Amygdala (tissue), 56 donors: ENCODE measurements at places on chromosomes 12 and 14.

- no peak for DNase-seq
These were observed 60.9 kb downstream of the MYF5 start for GRCh38 chr12:80777587-80777986.

DNA sequence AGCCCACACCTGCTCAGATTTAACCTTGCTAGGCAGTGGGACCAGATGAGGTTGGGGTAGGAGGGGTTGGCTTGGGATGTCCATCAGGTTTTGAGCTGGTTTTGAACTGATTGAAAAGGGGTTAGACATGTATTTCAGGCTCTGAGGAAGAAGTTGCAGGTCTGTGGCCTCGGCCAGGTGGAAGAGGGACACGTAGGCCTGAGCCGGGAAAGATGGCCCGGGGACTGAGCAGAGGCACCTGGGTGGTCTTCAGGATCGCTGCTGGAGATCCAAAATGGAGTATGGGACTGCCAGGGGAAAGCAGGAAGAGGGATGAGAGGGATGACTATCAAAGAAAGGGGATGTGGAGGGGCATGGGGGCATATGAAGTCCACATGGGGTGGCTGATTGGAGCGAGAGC is 7.6 kb downstream of the NYNRIN start:
- no peak for DNase-seq

DNA sequence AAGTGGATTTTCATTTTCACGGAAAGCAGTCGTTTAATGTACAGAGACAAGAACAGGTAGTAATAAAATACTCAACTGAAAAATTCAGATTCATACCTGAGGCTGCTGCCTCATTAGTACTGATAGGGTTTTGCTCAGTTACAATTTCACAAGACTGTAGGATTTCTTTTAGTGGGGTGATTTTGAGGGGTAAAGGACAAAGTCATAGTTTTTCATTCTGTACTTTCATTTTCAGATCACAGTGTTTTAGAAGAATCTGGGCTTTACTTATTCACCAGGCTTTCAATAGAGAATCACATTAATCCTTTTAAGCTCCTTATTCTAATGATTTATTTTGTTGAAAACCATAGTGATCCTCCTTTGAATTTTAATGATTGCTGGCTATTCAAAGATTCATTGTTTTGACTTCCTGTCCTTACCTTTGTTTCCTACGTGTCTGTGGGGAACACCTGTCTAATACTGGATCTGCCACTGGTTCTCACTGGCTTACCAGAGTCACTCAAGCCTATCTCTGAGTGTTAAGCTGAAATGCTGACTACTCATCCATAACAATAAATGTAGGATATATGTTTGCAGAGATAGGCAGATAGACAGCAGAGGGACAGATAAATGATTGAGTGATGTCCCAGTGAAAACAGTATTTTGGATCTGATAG is 243.8 kb upstream of the NPAS3 start:
- no peak for DNase-seq

DNA sequence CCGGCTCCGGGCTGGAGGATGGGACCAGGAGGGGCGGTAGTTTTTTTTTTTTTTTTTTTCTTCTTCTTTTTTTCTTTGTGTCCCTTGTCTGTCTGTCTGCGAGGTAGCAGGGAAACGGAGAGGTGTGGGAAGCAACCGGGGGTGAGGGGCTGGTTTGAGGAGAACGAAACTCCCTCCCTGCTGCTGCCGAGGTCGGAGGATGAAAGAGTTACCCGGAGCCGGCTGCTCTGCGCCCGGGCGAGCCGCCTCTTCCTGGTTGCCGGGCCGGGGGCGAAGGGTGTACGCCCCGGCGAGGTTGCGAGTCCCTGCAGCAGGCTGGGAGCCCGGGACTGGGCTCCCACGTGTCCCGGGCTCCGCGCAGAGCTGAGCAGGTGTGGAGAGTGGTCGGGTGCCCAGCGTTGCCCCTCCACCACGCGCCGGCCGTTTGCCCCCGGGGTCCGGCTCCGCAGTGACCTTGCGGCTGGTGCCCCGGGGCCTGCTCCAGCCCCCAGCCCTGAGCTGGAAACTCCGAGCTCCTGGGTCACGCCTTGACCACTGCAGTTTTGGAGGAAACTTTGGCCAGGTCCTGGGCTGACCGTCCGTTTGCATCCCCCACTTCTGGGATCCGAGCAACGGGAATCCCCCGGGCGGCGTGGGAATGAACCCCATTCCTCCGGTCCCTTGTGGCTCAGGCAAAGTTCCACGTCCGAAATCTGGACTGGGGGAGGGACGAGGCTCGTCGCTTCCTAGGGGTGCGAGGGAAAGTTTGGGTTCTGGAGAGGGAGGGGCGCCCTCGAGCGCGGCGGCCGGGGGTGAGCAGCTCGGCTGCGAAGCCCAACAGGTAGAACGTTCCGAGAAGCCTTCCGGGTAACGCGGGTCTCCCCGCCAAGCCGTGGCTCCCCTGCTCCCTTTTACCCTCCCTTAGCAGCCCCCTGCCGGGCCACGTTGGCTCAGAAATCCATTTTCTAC is 1.3 kb downstream of the CHST11 start:
- DNase-seq = no peak

DNA sequence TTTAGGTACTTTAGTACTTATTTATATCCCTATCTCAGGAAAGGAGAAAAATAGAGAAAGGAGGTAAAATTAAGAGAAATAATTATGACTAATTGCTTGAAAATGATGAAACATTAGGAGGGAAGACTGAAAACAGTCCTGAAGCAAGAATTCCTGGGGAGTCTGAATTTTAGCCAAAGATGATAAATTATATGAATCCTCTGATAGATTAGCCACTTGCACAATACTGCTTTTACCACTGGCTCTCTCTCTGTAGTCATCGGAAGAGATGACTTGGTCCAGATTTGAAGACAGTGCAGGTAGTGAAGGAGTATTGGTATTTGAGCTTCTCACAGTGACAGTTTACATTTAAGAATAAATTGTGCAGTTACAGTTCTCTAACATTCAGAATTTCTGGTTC is 83.8 kb upstream of the CLEC14A start:
- no peak for DNase-seq
